Thymus (tissue), 14 donors: ENCODE measurements at places on chromosomes 13 and 19. TPM values are rescaled to one million over a fixed set of nuclear protein-coding genes. Genes with fewer than 3 reads are reported as not detected.

- no peak for DNase-seq
Measured at GRCh38 chr19:45283443-45284033, 32.5 kb downstream of the MARK4 start.

DNA sequence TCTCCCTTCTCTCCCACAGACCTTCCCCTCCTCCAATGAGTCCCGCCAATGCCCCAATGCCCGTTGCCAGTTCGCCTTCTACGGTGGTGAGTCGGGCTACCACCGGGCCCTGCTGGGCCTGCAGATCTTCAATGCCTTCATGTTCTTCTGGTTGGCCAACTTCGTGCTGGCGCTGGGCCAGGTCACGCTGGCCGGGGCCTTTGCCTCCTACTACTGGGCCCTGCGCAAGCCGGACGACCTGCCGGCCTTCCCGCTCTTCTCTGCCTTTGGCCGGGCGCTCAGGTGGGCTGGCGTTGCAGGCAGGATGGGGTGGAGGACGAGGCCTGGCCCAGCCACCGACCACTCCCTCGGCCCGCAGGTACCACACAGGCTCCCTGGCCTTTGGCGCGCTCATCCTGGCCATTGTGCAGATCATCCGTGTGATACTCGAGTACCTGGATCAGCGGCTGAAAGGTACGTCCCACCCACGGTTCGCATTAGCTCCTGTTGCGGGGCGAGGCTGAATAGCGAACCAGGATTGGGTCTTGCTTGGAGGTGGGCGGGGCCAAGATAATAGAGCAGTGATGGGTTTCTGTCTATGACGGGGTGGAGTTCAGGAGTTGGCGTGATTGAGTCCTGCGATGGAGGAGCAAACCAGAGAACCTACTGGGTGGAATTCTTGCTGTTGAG is 11.1 kb downstream of the SLC44A2 start:
- DNase-seq: no peak

- DNase-seq: no peak
Measured at GRCh38 chr13:20114066-20114610, 46.7 kb downstream of the GJA3 start.

- no peak for DNase-seq
Measured at GRCh38 chr13:113938716-113939115, 35.2 kb downstream of the C13orf46 start.

GRCh38 chr19:4009990-4010807 is 2.7 kb downstream of the PIAS4 start:
- no peak for DNase-seq

STX10 gene
- total RNA-seq: 47.9 TPM

AXL gene
- total RNA-seq: 11.9 TPM

ATP4B gene
- 0.38 TPM for total RNA-seq

ZSWIM9 gene
- 0.61 TPM for total RNA-seq
